Activated CD4-positive, alpha-beta T cell treated with anti-CD3 and anti-CD28 coated beads for 36 hours (primary cell): ENCODE measurements at places on chromosomes 16 and 17. TPM values are rescaled to one million over a fixed set of nuclear protein-coding genes. Genes with fewer than 3 reads are reported as not detected.

GRCh38 chr17:82978765-82979349 lies 100.6 kb upstream of the METRNL start:
- no peaks in the 10 kb centered on the region for H3K27me3 ChIP-seq
- no peak overlapping the region for H3K4me3 ChIP-seq
- peaks cover 19% of the 10 kb centered on the region for H3K4me1 ChIP-seq
- H3K27ac ChIP-seq, result peak overlapping the region; percentile 1
- H3K36me3 ChIP-seq, result peaks cover 6% of the 10 kb centered on the region

Gene KRT33B
- total RNA-seq, result not detected

GRCh38 chr16:1565083-1565805 lies 31.8 kb downstream of the TMEM204 start:
- H3K36me3 ChIP-seq, result no peaks in the 10 kb centered on the region
- H3K4me3 ChIP-seq, result no peak overlapping the region
- DNase-seq, result no peak
- H3K27me3 ChIP-seq, result no peaks in the 10 kb centered on the region

- H3K27ac ChIP-seq, result no peak overlapping the region
- H3K36me3 ChIP-seq, result no peaks in the 10 kb centered on the region
- no peak for DNase-seq
- H3K27me3 ChIP-seq, result no peaks in the 10 kb centered on the region
- no peaks in the 10 kb centered on the region for H3K4me1 ChIP-seq
- no peak overlapping the region for H3K4me3 ChIP-seq
Measured at GRCh38 chr16:1098266-1098991, 2.4 kb upstream of the C1QTNF8 start.

- H3K27me3 ChIP-seq, result no peaks in the 10 kb centered on the region
- no peaks in the 10 kb centered on the region for H3K4me1 ChIP-seq
- no peak for DNase-seq
- H3K4me3 ChIP-seq, result no peak overlapping the region
Measured at GRCh38 chr16:9755081-9755480, 427.1 kb downstream of the GRIN2A start.

DNA sequence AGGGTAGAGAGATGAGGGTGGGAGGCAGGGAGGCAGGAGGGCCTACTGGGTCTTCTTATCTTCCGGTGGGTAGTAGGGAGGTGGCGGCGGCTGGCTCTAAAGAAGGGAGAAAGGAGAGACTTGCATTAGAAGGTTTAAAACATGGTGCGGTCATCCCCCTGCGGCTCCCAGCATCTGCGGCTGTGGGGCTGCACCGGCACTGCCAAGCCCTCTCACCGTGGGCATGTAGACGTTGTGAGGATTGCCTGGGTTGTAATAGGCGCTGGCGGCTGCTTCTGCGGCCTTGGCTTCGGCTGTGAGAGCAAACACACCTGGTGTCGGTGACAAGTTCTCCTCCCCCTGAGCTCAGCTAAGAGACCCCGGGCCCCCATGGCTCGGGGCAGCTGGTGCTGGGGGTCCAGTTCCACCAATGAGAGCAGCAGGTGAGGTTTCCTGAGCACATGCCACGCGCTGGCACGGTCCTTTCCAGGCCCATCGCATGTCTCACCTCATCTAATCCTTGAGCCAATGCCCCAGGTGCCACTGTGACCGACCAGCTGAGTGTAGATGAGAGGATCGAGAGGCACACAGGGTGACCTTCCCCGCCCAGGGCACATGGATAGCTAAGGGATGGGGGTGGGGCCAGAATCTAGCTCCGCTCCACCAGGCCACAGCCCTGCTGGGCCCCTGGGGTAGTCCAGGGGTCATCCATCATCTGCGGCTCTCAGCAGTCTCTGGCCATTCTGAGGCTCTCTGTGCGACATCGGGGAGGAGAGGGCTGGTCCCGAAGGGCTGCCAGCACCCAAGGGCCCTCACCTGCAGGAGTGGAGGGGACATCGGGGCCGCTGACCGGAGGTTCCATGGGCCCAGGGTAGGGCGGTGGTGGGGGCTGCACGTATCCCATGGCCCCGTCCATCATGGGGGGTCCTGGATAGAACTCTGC lies 2.7 kb upstream of the UNC13D start:
- H3K4me3 ChIP-seq, result no peak overlapping the region
- H3K27ac ChIP-seq, result no peak overlapping the region
- no peak for DNase-seq
- no peaks in the 10 kb centered on the region for H3K27me3 ChIP-seq
- peaks cover 27% of the 10 kb centered on the region for H3K36me3 ChIP-seq

GRCh38 chr16:52740766-52741165 lies 193.8 kb upstream of the TOX3 start:
- no peak overlapping the region for H3K4me3 ChIP-seq
- no peaks in the 10 kb centered on the region for H3K4me1 ChIP-seq
- H3K36me3 ChIP-seq, result no peaks in the 10 kb centered on the region
- peaks cover 5% of the 10 kb centered on the region for H3K27me3 ChIP-seq
- no peak for DNase-seq
- H3K27ac ChIP-seq, result no peak overlapping the region

- H3K27me3 ChIP-seq, result no peaks in the 10 kb centered on the region
- no peak overlapping the region for H3K4me3 ChIP-seq
- H3K36me3 ChIP-seq, result peaks cover 4% of the 10 kb centered on the region
- DNase-seq, result no peak
- H3K4me1 ChIP-seq, result peaks cover 47% of the 10 kb centered on the region
- no peak overlapping the region for H3K27ac ChIP-seq
Measured at GRCh38 chr16:3842994-3843393, 37.5 kb downstream of the CREBBP start.

Gene BCO1
- total RNA-seq, result not detected

GRCh38 chr16:47916266-47916665 lies 239.5 kb downstream of the ABCC12 start:
- no peaks in the 10 kb centered on the region for H3K27me3 ChIP-seq
- H3K4me3 ChIP-seq, result no peak overlapping the region
- no peaks in the 10 kb centered on the region for H3K4me1 ChIP-seq
- DNase-seq, result no peak
- H3K36me3 ChIP-seq, result no peaks in the 10 kb centered on the region
- H3K27ac ChIP-seq, result no peak overlapping the region

- no peak overlapping the region for H3K27ac ChIP-seq
- no peaks in the 10 kb centered on the region for H3K36me3 ChIP-seq
Measured at GRCh38 chr16:76748461-76749348, 442.3 kb upstream of the MON1B start.

Gene COL1A1
- total RNA-seq, result 0.70 TPM

GRCh38 chr17:34465789-34466188 lies 102.8 kb upstream of the CCL1 start:
- H3K4me1 ChIP-seq, result no peaks in the 10 kb centered on the region
- no peak overlapping the region for H3K4me3 ChIP-seq
- no peaks in the 10 kb centered on the region for H3K36me3 ChIP-seq
- DNase-seq, result no peak
- H3K27ac ChIP-seq, result no peak overlapping the region
- peaks cover 11% of the 10 kb centered on the region for H3K27me3 ChIP-seq

Gene PIPOX
- 1.8 TPM for total RNA-seq

DNA sequence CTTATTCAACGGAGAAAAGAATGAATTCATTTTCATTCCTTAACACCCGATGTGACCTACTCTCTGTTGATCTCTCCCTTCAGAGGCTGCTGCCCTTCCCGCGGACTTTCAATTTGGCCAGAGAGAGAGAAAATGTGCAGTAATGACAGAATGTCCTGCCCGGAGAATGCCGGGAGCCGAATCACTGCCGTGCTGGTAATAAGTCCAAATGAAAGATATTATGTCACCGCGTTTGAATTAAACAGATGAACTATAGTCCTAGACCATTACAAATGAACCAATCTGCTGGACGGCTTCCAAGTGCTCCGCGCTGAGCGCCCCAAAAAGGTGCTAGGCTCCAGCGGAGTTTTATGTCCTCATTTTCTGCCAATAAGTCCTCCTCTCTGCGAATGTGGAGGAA lies 14.7 kb upstream of the C16orf82 start:
- H3K27me3 ChIP-seq, result no peaks in the 10 kb centered on the region
- no peaks in the 10 kb centered on the region for H3K4me1 ChIP-seq
- H3K36me3 ChIP-seq, result no peaks in the 10 kb centered on the region
- no peak for DNase-seq
- H3K27ac ChIP-seq, result no peak overlapping the region

GRCh38 chr17:56913353-56913866 lies 439 bp downstream of the TRIM25 start:
- peaks cover 48% of the 10 kb centered on the region for H3K36me3 ChIP-seq
- no peaks in the 10 kb centered on the region for H3K27me3 ChIP-seq
- H3K27ac ChIP-seq, result peak overlapping the region; percentile 94
- DNase-seq, result no peak
- H3K4me1 ChIP-seq, result peaks cover 62% of the 10 kb centered on the region
- peak overlapping the region; percentile 90 for H3K4me3 ChIP-seq

- H3K4me3 ChIP-seq, result peak overlapping the region; percentile 100
- H3K4me1 ChIP-seq, result peaks cover 42% of the 10 kb centered on the region
- peak; percentile 42 for DNase-seq
- peaks cover 10% of the 10 kb centered on the region for H3K36me3 ChIP-seq
- H3K27ac ChIP-seq, result peak overlapping the region; percentile 97
- H3K27me3 ChIP-seq, result no peaks in the 10 kb centered on the region
Measured at GRCh38 chr16:57186872-57187854, 1.0 kb downstream of the RSPRY1 start.

DNA sequence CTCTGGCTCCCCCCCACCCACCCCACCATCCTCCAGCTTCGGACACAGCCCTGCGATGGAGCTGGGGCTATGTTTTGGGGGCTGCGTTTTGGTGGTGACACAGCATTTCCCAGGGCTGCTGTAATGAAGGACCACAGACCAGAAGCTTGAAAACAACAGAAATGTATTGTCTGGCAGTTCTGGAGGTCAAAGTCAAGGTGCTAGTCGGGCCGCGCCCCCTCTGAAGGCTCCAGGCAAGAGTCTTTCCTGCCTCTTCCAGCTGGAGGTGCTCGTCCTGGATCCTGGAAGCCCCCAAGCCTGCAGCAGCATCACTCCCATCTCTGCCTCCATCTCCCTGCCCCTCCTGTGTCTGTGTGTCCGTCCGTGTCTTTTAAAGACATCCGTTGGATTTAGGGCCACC lies 50.8 kb downstream of the TBC1D16 start:
- no peaks in the 10 kb centered on the region for H3K27me3 ChIP-seq
- H3K36me3 ChIP-seq, result no peaks in the 10 kb centered on the region
- H3K4me3 ChIP-seq, result no peak overlapping the region
- DNase-seq, result no peak
- no peak overlapping the region for H3K27ac ChIP-seq

GRCh38 chr16:20051147-20051546 lies 22.5 kb downstream of the GPR139 start:
- H3K36me3 ChIP-seq, result no peaks in the 10 kb centered on the region
- no peak overlapping the region for H3K4me3 ChIP-seq
- DNase-seq, result no peak

GRCh38 chr16:14454391-14454790 lies 175.7 kb downstream of the PARN start:
- H3K27ac ChIP-seq, result no peak overlapping the region
- peaks cover 3% of the 10 kb centered on the region for H3K36me3 ChIP-seq
- H3K4me3 ChIP-seq, result no peak overlapping the region
- H3K4me1 ChIP-seq, result no peaks in the 10 kb centered on the region

Gene GJC1
- 3.7 TPM for total RNA-seq

GRCh38 chr17:37133136-37133535 lies 184.4 kb downstream of the AATF start:
- peaks cover 14% of the 10 kb centered on the region for H3K36me3 ChIP-seq
- no peak for DNase-seq
- no peaks in the 10 kb centered on the region for H3K4me1 ChIP-seq
- no peak overlapping the region for H3K4me3 ChIP-seq
- H3K27me3 ChIP-seq, result no peaks in the 10 kb centered on the region

Gene ACSM3
- 21.8 TPM for total RNA-seq

DNA sequence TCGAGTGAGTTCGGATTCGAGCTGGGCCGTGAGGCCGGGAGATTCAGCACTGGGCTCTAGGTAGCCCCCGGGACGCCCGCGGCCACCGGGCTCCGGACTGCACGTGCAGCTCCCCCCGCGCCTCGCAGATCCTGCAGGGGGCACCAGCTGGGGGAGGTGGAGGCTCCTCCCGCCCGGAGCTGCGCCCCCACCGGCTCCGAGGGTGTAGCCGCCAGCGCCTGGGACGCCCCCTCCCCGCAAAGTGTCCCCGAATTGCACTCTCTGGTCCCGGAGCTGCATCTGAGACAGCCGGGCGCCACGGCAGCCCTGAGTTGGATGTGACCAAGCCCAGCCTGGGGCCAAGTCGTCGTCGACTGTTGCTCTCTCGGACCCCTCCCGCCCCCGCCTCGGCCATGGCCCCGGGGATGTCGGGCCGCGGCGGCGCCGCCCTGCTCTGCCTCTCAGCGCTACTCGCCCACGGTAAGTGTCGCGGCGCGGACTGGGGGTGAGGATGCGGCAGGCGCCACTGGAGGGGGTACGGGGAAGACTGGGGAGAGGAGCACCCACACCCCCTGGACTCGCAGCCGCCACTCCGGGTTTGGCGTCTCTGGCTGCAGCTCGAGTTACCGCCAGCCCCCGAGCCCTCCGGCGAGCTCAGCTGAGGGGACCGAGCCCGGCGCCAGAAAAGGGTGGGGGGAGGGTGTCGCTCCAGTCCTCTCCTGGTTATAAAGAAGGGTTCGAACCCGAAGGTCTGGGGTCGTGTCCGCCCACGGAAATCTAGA lies 1.5 kb downstream of the TMEM132E start:
- H3K4me3 ChIP-seq, result peak overlapping the region; percentile 39
- H3K27ac ChIP-seq, result no peak overlapping the region
- H3K27me3 ChIP-seq, result peaks cover 67% of the 10 kb centered on the region
- no peaks in the 10 kb centered on the region for H3K36me3 ChIP-seq

Gene TNFRSF17
- not detected for total RNA-seq

DNA sequence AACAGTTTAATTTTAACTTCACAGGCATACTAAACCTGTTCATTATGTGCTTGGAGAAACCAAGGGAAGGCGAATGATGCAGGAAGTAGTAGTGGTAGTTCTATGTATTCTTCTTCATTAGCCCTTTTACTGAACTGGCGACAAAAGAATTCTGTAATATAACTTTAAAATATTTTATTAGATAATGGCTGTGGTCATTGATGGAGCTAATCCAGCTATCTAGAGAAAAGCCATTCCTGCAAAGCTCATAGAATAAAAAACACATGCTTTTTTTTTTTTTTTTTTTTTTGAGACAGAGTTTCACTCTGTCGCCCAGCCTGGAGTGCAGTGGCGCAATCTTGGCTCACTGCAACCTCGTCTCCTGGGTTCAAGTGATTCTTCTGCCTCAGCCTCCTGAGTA lies 23.5 kb downstream of the TANC2 start:
- H3K4me3 ChIP-seq, result no peak overlapping the region
- no peak for DNase-seq
- H3K36me3 ChIP-seq, result peaks cover 4% of the 10 kb centered on the region
- H3K4me1 ChIP-seq, result no peaks in the 10 kb centered on the region

Gene CCL16
- total RNA-seq, result not detected

DNA sequence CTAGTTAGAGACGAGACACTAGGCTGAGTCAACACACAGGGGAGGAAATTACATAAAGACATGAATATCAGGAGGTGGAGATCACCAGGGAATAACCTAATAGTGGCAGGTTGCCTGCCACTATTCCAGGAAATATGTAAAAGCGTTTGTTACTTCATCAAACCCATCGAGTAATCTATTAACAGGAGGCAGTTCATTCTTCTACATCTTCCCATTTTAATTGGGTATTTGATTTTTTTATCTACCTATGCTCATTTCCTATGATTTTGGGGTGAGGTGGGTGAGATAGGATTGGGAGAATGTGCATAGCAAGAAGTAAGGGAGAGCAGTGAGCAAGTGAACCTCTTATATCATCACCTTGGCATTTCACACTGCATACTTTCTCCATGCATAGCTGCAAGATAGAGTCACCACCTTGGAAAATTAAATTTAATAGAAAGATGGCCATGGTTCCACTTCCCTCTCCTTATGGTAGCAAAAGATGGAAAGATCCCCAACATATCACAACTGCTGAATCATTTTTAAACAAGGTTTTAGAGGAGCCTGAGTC lies 312.2 kb downstream of the TMEM114 start:
- no peaks in the 10 kb centered on the region for H3K36me3 ChIP-seq
- DNase-seq, result no peak
- H3K27ac ChIP-seq, result no peak overlapping the region
- H3K4me1 ChIP-seq, result no peaks in the 10 kb centered on the region
- no peak overlapping the region for H3K4me3 ChIP-seq
- H3K27me3 ChIP-seq, result peaks cover 2% of the 10 kb centered on the region
